Left forelimb (tissue), 1 donor: ENCODE measurements at places on chromosomes 11 and 22.

DNA sequence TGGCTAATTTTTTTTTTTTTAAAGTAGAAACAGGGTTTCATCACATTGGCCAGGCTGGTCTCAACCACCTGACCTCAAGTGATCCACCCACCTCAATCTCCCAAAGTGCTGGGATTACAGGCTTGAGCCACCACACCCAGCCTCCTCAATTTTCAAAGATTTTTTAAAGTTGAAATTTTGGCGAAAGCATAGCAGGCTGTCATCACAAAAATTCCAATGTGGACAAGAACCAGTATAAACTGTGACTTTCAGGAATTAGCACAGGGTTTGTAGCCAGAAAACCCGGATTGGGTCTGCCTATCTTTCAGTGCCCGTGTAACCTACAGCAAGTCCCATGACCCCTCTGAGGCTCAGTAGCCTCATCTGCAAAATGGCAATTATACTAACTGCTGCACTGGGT, 80.2 kb downstream of the SGSM3 start:
- no peak for DNase-seq

GRCh38 chr11:61542024-61542461, 33.5 kb downstream of the LRRC10B start:
- DNase-seq: no peak

DNA sequence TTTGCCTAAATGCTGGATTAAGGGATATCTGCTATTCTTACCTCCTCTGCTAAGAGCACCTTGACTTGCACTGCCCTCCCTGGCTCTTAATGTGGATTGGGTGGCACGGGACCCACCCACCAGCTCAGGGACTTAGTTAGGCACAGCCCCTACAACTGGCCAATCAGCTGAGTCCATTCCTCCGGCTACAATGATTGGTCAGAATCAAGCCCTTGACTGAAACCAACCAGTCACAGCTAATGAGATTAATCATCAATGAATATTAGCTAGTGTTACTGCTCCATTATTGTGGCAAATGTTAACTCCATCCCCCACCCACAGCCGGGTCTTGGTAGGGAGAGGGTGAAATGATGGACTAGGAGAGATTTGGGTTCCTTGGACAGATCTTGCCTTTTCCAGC, 328.0 kb downstream of the MN1 start:
- no peak for DNase-seq

DNA sequence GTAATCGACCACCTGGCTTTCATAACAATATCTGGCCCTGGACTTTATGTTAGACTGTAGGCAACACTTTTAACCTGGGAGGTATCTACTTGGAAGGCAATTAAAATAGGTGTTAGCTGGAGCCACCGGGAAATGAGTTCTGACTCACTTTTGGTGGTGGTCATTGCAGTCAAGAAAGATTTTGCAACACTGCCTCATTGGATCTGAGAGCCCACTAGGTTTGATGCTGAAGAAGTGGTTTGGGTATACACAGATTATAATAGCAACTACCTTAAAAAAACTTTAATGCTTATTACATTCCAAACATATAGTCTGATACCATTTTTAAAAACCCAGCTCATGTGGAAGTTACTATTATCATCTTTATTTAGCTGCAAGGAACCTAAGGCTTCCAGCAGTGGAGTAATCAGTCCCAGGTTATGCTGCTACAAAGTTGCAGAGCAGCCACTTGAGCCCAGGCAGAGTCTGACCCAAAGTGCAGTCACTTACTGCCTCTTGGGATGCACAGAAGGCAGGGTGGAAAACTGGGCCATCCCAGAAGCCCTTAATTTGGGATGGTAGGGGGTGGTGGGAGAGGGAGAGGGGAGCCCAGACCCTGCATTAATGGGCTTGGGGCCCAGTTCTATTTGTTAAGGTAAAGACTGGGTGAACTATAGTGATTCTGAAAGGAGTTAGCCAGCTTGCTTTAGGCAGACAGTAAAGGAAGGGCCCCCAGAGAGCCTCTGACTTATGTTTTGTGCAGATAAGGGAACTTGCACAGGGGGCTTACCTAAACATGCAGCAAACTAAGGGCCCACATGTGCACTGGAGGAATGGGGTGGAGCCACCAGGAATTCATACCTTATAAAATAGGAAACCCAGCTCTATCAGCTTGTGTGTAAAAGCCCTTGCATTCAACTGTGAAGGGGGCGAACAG, 149.4 kb downstream of the SNX19 start:
- DNase-seq: no peak

DNA sequence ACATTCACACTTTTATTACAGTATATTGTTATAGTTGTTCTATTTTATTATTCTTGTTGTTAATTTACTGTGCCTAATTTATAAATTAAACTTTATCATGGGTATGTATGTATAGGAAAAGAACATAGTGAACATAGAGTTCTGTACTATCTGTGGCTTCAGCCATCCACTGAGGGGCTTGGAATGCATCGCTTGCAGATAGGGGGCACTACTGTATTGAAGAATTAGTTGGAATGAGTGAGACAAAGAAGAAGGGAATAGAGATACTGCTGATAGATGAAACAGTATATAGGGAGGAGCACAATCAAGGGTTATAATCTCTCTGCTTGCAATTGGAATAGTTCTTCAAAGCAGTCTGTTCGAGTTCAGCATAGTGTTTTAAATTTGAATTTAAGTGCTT, 432.2 kb downstream of the RAB38 start:
- no peak for DNase-seq

- no peak for DNase-seq
These were observed 176.5 kb upstream of the NAV2 start for GRCh38 chr11:19536131-19536530.

GRCh38 chr22:42716221-42716620, 4.4 kb downstream of the A4GALT start:
- no peak for DNase-seq

DNA sequence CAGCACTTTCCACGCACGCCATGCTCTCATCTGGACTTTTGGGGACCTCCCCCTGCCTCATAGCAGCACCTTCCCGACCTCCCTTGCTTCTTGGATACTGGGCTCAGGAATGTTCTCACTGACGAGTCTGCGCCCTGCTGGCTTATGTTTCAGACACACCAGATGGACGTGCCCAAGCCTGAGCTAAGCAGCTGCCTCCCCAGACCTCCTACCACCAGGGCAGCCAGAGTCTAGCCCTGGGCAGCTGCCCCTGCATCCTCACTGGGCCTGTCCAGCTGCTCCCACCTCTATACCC, 13.2 kb upstream of the RGL4 start:
- DNase-seq: no peak

GRCh38 chr11:10623797-10624761, 55.6 kb upstream of the LYVE1 start:
- DNase-seq: peak; percentile 55

- DNase-seq: no peak
These were observed 610 bp upstream of the TEX12 start for GRCh38 chr11:112166562-112166961.

DNA sequence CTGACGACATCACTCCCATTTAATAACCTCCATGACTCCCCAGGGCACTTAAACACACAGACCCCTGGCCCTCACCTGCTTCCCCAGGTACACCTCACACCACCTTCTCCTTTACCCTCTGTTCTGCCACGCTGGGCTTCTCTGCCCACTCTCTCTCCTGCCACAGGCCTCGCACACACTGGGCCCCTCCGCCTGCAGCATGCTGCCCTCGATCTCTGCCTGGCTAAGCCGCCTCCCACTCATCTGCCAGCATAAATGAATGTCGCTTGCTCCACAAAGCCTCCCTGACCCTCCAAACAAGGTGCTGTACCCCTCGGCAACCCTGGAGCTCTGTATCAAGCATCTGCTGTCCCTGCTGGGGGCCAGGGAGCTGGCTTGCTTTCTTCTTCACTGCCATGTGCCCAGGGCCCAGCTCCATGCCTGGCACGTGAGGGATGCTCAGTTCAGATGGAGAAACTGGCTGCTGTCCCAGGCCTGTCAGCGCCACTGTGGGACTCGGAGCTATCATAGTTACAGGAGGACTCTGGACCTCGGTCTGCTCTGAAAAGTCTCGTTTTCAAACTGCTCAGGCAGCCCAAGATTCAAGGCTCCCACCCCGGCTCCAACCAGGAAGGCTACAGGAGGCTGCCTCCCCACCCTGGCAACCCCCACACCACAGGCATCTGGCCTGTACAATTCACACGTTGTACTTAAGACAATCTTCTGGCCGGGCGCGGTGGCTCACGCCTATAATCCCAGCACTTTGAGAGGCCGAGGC, 11.9 kb downstream of the TTLL1 start:
- DNase-seq: no peak

GRCh38 chr11:70861559-70861958, 390.8 kb downstream of the SHANK2 start:
- DNase-seq: no peak

DNA sequence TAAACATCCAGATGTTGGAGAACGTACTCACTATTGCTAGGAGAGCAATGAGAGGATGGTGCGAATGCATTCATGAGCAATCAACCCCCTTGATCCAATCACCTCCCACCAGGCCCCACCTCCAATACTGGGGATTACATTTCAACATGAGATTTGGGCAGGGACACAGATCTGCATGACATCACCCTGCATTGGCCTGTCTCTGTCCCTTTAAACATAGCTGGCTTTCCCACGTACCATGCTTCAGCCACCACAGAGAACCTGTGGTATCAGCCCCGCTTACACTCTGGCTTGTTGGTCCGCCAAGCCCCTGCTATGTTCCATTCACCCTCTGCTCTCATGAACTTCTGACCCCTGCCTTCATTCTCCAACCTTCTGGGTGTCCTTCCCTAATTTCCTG, 157.5 kb upstream of the E2F8 start:
- no peak for DNase-seq

GRCh38 chr11:133903875-133904817, 52.6 kb downstream of the IGSF9B start:
- DNase-seq: no peak

- no peak for DNase-seq
These were observed 14.1 kb downstream of the ANKK1 start for GRCh38 chr11:113401718-113402117.

- DNase-seq: no peak
These were observed 2.4 kb upstream of the SAAL1 start for GRCh38 chr11:18108254-18108653.

- peak; percentile 31 for DNase-seq
These were observed 810.0 kb downstream of the TBC1D22A start for GRCh38 chr22:47572443-47572842.

GRCh38 chr11:17580271-17580670, 33.2 kb downstream of the OTOG start:
- peak; percentile 9 for DNase-seq

DNA sequence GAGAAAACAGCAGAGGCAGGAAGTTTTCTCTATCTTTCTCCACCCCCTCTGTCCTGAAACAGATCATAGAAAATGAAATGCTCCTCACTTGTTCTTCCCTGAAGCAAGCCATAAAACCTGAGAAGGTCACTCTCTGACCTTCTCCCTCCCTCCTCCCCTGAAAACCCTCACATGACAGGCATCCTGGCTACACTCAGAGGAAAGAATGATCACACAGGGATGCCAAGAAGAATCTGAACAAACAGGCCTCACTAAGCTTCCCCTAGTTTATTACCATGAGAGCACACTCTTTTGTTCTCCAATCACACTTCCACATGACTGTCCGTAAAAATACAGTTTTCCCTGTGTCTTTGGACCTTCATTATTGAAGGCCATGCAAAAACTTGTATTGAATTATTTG, 300.1 kb downstream of the BUD13 start:
- no peak for DNase-seq

DNA sequence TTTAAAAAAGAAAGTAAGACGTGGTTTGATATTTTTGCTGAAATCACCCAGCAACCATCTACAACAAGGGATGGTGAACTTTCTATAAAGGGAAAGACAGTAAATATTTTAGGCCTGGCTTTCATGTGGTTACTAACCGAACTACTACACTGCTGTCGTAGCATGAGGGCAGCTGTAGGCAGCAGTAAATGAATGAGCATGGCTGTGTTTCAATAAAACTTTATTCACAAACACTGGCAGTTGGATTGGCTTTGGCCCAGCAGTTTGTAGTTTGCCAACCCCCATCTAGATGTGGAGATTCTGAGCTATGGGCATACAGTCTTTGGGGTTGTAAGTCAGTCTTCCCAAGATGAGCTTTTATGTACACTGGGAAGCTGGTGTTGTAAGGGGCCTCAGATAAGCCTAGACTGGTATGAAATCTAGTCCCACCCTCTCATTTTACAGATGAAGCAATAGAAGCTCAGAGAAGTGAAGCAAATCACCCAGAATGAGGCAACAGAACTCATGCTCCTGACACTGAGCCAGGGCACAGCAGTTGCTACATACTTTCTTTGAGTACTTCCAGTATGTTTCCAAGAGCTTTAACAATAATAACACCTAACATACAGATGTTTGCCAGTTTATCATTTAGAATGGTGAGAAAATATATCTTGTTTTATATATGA, 204.4 kb downstream of the ADAMTS15 start:
- no peak for DNase-seq

DNA sequence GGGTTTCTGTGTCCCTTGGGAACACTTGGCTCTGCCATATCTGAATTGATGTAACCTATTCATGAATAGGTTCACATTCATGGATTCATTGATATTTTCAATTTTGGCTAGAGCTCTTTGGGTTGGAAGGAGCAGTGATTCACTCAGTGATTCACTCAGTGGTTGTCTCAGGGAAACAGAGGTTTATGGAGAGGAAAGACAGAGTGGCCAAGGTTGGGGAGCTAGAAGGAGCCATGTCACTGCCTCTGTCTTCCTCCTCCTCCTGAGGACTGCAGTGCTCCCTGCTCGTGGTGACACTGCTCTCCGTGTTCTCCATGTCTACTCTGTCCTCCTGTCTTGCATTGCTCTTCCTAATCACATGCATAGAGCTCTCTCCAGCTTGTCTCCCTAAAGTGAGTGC, 17.4 kb downstream of the CEP164 start:
- no peak for DNase-seq

- no peak for DNase-seq
These were observed 56.6 kb upstream of the PRODH start for GRCh38 chr22:18992543-18993198.

DNA sequence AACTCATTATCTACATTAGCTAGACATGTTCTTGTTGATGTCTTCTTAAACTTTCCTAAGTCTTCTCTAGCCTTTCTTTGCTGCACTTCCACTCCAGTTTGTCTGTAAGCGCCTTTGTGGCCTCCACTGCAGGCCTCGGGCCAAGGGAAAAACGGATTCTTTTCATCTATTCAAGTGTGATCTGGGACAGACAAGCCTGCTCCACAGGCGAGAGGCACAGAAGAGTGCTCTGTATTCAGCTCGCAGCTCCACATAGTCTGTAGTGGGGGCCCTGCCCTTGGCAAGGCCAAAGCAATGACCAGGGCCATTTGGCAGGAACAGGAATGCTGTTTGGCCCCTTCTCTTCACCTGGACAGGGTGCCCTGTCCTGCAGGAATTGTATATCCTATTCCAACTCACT, 84.1 kb upstream of the BARX2 start:
- no peak for DNase-seq

GRCh38 chr11:77467993-77468392, 5.9 kb downstream of the PAK1 start:
- DNase-seq: no peak
